ENCODE measurements at places on chromosomes 6 and 20.

DNA sequence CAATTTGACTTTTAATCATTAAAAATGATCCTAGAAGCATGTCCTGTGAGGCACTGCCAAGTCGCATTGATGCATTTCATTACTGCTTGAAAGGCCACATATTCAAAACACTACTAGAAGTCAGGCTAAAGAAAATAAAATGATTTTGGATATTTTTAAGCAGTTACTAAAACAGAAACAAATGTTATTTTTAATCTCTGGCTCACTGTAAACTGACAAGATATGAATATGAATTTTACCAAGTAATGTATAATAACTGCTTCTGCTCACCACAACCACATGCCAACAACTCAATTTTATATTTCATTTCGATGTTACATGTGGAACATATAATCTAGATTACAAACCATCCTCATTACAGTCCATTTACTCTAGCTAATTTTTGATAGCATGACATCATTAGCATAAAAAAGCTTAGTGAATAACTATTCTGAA is 90.6 kb downstream of the ATXN1 start:
- no peak for DNase-seq

GRCh38 chr6:146041282-146041681 is 12.4 kb downstream of the GRM1 start:
- no peak for DNase-seq

- DNase-seq = no peak
Observed at GRCh38 chr20:63064310-63064709, 57.5 kb upstream of the BHLHE23 start.

- no peak for DNase-seq
Observed at GRCh38 chr20:59785986-59786795, 147.2 kb downstream of the SYCP2 start.

DNA sequence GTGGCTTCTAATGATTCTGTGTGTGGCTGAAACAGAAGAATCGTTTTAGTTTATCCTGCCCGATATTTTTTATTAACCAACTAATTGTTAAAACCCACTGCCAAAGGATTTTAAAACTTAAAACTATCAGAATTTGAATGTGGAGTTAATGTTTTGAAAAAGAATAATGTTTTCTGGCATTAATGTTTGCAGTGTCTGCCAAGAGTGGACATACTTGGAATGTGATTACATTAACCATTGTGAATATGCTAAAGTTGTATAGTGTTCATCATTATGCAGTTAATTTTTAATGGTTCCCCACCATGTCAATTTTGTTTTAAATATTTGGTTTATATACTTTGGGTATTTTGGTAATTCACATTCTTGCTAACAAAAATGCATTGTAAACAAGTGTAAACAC is 24.4 kb downstream of the DCBLD1 start:
- no peak for DNase-seq

GRCh38 chr6:42434237-42434636 is 17.5 kb downstream of the TRERF1 start:
- no peak for DNase-seq

All from HTR-8/SVneo (cell line).